ENCODE measurements at places on chromosomes 7 and 10. TPM values are rescaled to one million over a fixed set of nuclear protein-coding genes. Genes with fewer than 3 reads are reported as not detected.

The NAT16 gene
- not detected for total RNA-seq

The PNLIP gene
- not detected for total RNA-seq

The C10orf62 gene
- total RNA-seq: not detected

The A1CF gene
- total RNA-seq: not detected

The NKX2-3 gene
- not detected for total RNA-seq

The GRM3 gene
- not detected for total RNA-seq

The FAM149B1 gene
- total RNA-seq: 13.9 TPM

Measured in activated T-cell treated with anti-CD3 and anti-CD28 coated beads, Interleukin-2, amount 50 U/mL, for 72 hours (primary cell).